Stimulated activated CD4-positive, alpha-beta T cell treated with anti-CD3 and anti-CD28 coated beads, Interleukin-4, amount 100 ng/mL, for 1 hour (primary cell): ENCODE measurements at places on chromosomes 12 and 14.

DNA sequence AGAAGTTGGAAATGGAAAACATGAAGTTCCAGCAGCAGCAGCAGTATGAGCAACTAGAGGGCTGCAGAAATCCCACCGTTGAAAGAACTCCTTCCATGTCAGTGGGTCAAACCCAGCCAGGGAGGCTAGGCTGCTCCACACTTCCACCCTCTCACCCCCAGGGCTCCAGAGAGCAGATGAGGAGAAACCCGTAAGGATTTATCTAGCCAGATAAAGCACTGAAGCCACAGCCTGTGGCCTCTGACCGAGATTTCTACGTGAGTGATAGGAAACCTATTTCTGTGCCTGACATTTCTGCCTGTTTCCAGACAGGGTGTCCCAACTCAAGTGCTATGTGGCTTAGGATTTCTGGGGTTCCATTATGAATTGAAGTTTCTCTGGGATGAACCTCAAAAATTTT lies 100.0 kb upstream of the EEA1 start:
- DNase-seq = no peak

- DNase-seq = no peak
Observed at GRCh38 chr14:92625213-92625612, 111.6 kb downstream of the RIN3 start.

DNA sequence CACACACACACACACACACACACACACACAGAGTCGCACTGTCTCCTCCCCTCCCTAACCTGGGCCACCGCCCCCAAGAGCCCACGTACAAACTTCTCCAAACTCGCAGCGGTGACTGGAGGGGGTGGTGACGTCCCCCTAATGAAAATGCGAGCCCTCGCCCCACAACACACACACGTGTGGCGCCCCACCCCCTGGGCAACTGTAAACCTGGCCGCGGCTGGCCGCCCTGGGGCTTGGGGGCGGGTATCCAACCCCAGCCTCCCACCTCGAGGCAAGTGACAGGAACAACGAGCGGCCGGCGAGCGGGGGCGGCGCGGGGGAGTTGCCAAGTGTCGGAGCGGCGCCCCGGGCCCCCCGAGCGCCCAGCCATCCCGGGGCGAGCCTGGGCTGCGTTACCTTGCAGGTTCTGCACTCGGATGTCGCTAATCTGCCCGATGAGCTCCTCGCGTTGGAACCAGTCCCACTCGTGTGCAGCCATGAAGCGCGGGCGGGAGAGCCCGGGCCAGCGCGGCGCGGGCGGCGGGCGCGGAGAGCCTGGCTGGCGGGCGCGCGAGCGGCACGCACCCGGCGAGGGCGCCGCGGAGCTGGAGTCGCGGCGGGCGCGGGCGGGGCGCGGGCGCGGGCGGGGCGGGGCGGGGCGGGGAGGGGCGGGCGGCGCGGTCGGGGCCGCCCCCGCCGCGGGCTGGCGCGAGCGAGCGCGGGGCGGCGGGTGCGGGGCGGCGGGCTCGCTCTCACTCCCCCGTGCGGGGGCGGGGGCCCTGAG lies at the start of gene CLMN:
Gene CLMN (minus strand): TSS at position 597 of the 766 bp plus-strand sequence. CDS start 116 bp downstream, at position 481.
- peak; percentile 31 for DNase-seq

- no peak for DNase-seq
Observed at GRCh38 chr12:70258605-70259403, 15.6 kb downstream of the CNOT2 start.
